ENCODE measurements at places on chromosomes 11 and 22.

DNA sequence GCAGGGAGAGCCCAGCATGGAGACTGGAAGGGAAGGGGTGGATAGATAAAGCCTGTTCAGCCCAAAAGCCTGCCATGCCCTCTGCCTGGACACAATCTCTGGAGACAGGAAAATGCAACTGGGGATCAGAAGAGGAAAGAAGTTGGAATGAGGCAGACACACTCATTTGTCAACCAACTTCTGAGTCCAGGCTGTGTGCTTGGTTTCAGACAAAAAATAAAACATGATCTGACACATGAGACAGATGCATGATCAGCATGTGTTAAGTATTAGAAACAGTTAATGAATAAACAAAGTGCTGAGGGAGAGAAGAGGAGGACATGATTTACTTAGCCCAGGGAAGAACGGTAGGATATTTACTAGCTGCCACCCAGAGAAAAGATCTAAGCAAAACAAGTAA lies 839 bp downstream of the LRRN4CL start:
- DNase-seq: no peak

DNA sequence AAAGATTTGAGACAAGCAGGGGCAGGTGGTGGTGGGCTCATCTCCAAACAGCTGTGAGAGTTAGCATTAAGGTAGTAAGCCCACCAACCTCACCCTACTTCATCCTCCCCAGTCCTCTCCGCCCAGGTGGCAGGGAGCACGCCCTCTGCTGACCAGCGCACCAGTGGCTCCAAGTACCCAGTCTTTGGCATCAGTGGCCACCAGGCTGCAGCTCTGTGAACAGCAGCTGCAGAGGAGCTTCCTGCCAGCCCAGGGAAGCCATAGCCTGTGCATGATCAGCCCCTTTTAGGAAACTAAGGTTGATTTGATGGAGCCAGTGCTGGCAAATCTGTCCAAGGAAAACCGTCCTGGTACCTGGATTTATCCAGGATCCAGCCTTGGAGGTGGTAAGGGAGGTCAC lies 21.7 kb downstream of the CAVIN3 start:
- no peak for DNase-seq

GRCh38 chr11:110148775-110149744 lies 55.9 kb downstream of the ZC3H12C start:
- no peak for DNase-seq

- DNase-seq: peak; percentile 20
Measured at GRCh38 chr22:39434243-39434653, 22.6 kb upstream of the MGAT3 start.

GRCh38 chr22:19143967-19144400 lies 467 bp downstream of the ESS2 start:
- no peak for DNase-seq

GRCh38 chr11:121551463-121551862 lies 98.7 kb upstream of the SORL1-AS1 start:
- no peak for DNase-seq

GRCh38 chr11:36452961-36453360 lies 57.1 kb downstream of the TRAF6 start:
- DNase-seq: no peak

DNA sequence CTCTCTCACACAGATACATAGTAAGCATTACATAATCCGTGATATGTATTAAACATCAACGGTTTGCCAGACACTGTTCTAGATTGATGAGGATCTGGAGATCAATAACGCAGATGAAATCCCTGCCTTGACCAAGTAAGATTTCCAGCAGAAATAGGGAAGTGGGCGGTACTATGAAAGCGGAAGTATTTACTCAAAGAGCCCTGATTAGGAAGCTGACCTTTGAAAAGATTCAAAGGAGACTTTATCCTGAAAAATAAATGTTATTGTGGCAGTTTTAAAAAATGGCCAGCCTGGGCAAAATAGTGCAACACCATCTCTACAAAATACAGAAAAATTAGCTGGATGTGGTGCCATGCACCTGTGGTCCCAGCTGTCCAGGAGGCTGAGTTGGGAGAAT lies 26.8 kb downstream of the GAB2 start:
- no peak for DNase-seq

DNA sequence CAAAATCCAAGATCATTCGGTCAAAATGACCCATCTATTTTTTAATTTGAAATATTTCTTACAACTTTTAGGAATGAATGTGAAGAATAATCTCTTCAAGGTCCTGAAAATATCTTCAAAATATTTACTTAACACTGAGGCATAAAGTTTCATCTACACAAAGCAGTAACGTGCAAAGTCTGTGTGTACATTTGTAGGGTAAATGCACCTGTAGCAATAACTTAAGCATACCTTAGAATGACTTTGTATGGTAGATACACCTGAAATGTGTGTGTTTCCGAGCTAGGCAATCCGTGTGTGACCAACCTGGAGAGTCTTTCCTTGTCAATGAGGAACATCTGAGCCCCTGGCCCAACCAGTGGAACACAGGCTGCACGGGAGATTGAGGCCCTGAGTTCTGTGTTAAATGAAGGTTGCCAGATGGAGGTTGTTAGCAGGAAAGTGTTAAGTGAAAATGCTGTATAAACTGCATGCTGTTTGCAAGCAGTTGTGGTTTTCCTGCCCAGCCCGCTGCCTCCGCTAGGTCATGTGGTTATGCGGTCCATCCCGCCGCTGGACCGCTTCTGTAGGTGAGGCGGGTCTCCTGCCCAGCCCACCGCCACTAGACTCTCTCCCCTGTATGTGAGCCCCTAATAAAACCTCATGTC lies 7.6 kb upstream of the CTR9 start:
- DNase-seq: no peak

DNA sequence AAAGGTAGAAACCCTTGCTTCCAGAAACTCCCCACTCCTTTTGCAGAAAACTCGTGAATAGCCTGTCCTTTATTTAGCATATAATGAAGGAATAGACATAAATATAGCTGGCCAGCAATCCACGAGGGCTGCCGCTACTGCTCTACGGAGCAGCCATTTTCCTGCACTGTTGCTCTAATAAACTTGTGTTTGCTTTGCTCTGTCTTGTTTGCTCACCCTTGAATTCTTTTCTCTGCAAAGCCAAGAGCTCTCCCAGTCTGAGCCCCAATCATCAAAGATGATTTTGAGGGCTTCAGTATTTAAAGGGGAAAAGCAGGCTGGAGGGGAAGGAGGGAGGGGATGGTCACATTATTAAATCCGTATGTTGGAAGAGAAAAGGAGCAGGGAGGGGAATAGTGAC lies 16.6 kb upstream of the CHKA start:
- no peak for DNase-seq

GRCh38 chr22:50326956-50327710 lies at the start of gene DENND6B:
Gene DENND6B, minus strand, starts transcription at chr22:50327012. Its CDS starts 24 bp downstream, at chr22:50326988.
- no peak for DNase-seq

- DNase-seq: no peak
Measured at GRCh38 chr22:41603873-41604332, 14.3 kb upstream of the PMM1 start.

DNA sequence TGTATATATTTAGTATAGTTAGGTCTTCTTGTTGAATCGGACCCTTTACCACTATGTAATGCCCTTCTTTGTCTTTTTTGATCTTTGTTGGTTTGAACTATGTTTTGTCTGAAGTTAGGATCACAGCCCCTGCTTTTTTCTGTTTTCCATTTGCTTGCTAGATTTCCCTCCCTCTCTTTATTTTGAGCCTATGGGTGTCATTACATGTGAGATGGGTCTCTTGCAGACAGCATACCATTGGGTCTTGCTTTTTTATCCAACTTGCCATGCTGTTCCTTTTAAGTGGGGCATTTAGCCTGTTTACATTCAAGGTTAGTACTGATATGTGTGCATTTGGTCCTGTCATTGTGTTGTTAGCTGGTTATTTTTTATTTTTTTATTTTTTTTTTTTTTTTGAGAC lies 224.6 kb downstream of the INSC start:
- DNase-seq: no peak

DNA sequence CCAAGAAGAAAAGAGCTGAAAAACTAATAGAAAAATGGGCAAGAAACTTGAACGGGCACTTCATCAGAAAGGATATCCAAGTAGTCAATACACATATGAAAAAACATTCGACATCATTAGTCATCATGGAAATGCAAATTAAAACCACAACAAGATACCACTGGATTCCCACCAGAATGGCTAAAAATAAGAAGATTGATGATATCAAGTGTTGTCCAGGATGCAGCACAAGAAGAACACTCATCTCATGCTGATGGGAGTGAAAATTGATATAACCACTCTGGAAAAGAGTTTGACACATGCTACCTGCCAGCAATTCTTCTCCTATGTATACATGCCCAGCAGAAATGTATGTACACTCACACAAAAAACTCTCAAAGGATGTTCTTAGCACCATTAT lies 26.9 kb upstream of the SCUBE2 start:
- DNase-seq: no peak

DNA sequence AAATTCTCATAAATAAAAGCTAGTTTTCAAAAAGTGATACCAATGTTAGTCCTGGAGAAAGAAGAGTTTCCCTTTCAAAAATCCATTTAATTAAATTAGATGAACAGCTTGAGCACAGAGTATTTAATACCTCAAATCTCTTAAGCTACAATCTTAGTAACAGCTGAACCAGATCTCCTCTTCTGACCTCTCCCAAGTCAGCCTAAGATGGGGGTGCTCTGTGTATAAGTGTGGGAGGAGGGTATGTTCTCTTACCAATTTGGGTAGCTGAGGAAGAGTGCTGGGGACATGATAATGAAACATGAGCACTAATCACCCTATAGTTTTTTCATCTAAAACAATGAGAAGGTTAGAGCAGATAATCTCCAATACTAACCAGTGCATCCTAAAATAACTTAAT lies 9.6 kb downstream of the TPH1 start:
- DNase-seq: no peak

DNA sequence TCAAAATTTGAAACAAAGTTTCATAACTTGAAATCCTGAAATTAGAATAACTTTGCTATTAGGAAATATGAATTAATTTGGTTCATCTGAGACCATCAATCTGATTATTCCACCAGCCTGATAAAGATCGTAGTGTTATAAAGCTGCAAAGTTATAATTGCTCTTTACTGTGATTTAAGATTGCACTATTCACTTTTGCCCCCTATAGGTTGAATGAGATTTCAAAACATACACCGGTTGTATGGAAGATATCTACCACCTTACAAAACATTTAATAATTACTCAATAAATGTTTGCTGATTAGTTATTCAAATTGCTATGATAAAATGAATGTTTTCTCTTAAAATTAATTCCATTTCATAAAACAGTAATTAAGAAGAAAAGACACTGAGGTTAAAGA lies 26.1 kb downstream of the APIP start:
- no peak for DNase-seq

Measured in cerebellar nuclear complex (tissue), 1 donor.